ENCODE measurements at places on chromosomes 7 and 10.

GRCh38 chr7:114874170-114874569 is 47.7 kb upstream of the MDFIC start:
- no peak for DNase-seq

- no peak for DNase-seq
These were observed 28.5 kb upstream of the NUB1 start for GRCh38 chr7:151312831-151313809.

- DNase-seq: no peak
These were observed 97.6 kb downstream of the KIAA1217 start for GRCh38 chr10:24306507-24306875.

GRCh38 chr10:77120012-77120411 is 517.6 kb downstream of the KCNMA1 start:
- DNase-seq: no peak

- DNase-seq: no peak
These were observed 14.1 kb downstream of the OGDHL start for GRCh38 chr10:49748006-49748405.

DNA sequence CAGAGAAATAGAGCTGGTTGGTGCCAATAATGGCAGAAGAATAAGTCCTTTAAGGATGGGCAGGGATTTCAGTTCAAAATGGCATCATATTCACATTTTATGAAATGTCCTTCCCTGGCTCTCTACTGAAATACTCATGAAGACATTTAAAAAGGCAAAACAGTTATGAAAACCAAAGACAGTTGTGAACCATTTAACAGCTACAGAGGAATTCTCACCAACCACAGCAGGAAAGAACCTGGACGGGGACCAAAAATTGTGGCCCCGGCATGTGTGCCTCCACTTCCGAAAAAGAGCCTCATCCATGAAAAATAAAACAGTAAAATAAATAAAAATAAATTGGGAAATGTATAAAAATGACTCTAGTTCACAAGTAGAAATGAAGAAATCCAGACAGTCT is 539.5 kb downstream of the SUGCT start:
- DNase-seq: no peak

GRCh38 chr10:30396698-30397097 is 37.3 kb upstream of the MAP3K8 start:
- no peak for DNase-seq

- no peak for DNase-seq
These were observed 88.1 kb downstream of the HIP1 start for GRCh38 chr7:75650681-75651080.

DNA sequence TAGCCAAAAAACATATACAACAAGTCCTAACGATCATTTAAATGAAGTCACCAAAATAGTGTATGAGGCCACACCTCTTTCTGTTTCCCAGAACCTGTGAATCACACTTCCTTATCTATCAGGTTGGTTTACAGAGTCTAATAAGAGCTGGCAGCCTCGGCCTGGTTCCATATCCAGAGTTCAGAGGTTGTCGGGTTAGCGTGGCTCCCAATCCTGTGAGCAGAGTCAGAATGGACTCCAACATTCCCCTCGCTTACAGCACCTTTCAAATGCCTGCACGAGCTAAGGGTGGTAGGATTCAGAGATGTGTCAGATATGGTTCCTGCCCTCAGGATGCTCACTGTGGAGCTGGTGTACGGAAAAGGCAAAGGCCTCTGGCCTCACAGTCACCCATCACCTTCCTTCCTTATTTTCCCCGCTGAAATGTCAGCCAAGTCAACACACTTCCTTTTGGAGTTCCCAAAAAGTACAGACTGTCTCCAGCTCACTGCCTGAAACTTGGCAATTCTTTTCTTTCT is 6.0 kb downstream of the IL15RA start:
- DNase-seq: no peak

DNA sequence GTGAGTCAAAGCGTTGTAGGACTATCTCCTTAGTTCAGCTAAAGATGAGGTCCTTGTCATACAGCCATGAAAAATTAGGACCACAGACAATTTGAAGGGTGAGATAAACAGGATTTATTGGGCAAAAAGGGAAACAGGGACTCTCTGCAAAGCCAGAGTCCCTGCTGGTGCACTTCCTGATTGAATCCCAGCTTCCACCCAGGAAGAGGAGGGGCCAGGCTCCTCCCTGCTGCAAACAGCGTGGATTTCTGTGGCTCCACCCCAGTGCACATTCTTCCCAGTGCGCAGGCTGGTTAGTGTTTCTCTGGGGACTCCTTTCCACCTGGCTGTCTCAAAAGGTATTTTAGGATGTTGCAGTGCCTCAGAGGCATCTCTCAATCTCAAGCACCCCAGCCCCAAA is 165.4 kb upstream of the YAE1 start:
- DNase-seq: no peak

DNA sequence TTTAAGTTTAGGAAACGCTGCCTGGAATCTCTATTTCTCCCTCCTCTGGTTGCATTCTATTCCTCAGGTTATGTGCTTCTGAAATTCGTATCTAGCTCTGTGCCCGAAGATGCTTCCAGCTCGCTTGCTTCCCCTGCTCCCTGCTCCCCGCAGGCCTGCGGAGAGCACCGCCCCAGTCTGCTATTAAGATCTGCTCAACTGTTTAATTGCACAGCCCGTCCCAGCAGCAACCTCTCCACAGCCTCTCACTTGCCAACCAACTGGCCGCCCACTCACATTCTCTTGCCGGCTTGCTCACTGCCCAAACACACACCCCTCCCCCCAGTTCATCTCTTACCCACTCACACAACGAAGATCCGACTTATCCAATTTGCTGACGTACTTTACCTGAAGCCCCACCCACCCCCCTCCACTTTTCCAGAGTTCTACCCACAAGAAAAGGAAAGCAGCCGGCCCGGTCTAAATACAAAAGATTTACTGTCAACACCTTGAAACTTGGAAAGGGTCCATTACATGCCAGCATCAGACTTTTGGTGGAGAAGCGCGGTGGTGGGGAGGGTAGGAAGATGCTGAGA is 167.3 kb upstream of the KLF14 start:
- DNase-seq: no peak

DNA sequence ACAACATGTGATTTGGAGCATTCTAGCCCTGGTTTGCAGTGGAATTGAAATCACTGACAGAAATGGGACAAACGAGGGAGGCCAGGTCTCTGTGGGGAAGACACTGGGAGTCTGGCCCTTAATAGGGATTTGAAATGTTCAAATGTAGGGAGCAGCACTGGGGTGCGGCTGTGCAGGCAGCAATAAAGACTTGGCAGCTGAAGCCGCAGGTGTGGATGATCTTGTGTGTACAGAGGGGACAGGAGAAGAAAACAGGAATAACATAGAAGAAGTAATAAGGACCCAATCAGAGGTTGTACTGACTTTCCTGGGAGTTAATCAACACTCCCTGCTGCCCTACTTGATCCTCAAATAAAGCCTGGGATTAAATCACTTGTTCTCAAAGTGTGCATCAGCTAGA is 127.6 kb upstream of the PTN start:
- no peak for DNase-seq

DNA sequence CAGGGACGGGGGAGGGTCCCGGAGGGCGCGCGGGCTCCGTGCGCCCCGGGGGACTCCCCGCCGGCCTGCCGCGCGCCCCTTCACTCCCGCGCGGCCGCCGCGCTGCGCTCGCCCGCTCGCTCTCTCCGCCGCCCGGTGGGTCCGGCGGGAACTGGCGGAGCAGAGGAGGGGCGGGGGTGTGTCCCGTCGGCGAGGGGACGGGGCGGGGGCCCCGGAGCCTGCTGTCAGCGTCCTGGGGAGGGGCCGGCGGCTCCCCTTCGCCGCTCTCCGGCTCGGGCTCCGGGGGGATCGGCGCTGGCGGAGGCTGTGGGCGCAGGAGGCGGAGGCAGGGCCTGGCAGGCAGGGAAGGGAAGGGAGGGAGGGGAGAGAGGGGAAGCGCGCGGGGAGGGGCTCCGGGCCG is at the start of gene SH3PXD2A:
TSS of gene SH3PXD2A (minus strand) at position 153 of the 400 bp plus-strand sequence. CDS start 310 bp downstream, outside the sequence.
- no peak for DNase-seq

- no peak for DNase-seq
These were observed 7.4 kb downstream of the PPRC1 start for GRCh38 chr10:102140218-102140617.

DNA sequence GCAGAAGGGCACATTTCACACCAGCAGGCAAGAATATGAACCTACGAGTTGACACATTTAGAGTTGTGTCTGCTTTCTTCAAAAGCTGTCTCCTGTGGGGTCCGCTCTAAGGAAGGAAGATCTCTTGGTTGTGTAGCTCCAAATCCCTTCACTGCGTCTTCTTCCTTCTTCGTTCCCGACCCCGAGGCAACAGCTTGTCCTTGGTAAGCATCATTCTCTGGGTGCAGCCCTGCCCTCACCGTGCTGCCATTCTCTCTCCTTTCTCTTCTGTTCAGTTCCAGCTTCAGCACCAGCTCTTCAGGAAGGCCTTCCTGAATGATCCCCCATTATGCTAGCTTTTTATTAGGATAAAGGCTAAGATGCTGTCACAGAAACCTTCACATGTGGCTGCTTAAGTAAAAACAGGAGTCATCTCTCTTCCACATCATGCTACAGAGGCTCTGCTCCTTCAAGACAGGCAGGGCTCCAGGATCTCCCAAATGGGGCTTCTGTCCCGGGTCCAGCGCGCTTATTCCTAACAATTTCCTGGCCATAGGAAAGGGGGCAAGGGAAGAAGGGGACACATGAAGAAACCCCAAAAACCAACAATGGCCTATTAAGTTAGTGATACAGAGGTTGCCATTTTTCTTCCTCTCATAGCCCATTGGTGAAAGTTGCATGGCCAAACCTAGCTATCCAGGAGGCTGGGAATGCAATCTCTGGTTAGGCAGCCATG is 52.2 kb upstream of the SHH start:
- no peak for DNase-seq

GRCh38 chr10:89373916-89374711 is 3.7 kb upstream of the IFIT1B start:
- DNase-seq: peak; percentile 22

DNA sequence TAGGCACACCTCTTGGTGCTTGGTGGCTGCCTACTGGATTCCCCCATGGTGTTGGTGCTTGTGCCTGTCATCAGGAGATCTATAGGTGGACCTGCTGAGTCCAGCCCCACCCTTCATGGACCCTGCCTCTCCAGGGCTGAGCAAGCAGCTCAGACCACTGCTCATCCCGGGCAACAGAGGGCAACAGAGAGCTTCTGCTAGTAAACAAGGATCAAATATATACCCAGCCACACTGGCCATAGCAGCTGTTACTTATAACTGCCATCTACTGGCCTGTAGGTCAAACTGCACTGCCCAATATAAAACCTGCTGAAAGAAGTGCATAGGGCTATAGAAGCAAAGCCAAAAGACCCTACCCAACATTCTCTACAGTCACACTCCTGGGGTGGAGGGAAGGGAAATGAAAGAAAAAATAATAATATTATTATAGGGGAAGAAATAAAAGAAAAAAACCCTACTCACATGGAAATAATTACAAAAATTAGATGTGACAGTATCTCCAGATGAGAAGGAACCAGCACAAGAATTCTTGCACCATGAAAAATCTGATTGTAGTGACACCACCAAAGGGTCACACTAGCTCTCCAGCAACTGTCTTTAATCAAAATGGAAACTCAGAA is 54.9 kb upstream of the ZNF800 start:
- no peak for DNase-seq

GRCh38 chr10:22655312-22655981 is 58.9 kb downstream of the PIP4K2A start:
- DNase-seq: no peak
